ENCODE measurements at places on chromosomes 2 and 18.

DNA sequence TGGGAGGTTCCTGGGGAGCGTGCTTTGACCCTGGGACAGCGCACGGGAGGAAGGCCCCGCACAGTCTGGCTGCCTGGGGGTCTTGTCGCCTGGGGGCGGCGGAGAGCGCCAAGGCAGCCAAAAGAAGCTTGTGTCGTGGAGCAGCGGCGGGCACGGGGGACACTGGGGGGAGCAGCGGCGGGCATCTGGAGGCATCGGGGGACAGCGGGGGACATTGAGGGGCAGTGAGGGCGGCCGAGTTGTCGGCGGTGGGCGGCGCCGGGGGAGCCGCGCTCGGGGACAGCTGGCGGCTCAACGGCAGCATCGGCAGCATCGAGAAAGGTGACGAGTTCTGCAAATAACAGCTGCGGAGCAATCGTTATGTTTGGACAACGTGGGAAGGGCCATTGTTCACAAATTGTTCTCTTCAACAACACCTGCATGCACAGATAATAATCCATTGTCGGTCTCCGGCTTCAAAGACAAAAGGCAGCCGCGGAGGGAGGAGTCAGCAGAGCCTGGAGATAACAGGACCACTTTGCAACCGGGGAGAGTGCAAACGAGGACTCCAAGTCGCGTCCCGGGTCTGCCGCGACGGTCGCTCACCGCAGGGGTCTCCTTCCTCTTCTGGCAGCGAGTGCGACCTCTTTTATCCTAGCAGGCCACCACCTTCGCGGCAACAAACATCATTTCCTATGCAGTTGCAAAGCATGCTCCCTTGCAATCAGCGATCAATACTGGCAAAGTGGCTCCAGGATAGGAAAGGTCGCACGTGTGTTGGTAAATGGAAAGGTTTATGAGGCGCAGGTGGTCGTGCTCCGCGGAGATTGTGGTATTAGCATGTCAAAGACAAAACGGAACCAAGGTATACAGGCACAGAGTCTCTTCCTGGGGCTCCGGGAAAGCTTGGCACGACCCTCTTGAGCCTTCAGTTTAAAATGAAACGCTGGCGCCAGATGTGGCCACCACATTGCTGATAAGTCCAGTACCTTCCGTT, 132.3 kb upstream of the DLX2 start:
- no peak for DNase-seq

- no peak for DNase-seq
These were observed 21.1 kb upstream of the CPO start for GRCh38 chr2:206918263-206918662.

DNA sequence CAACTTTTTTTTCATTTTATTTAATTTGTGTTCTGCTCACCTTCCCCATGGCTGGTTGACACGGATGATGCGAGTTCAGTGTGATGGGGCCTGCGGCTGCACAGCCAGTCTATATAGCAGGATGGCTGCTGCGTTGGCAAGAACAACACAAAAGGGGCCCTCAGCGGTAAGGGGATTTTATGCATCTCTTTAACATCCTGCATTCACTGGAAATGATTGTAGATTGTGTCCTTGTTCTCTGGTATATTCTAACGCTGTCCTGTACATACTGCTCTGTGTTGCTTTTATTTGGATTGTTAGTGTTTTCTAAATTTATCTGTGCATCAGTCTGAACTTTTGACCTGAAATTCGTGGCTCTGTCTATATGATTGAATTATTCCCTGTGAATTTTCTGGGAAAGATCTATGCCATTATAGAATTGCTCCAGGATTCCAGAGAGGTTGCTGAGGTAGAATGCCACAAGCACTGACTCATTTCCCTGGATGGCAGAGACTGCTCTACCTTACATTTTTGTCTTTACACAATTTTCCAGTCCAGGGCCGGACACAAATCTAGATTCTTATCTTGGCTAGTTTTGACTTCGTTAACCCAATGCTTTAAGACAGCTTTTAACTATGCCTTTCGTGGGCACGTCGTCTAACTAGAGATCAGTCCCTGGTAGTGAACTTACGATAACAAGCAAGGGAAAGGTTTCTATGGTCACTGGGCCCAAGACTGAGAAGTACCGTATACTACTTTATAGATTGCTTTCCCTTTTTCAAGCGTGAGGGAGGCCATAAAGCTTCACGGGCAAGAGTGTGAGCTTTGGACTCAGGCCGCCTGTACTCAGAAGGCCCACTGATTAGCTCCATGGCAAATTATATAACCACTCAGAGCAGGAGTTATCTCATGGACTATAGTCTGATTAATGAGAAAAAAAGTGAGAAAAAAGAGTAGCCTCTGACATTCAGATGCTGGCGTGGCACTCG, at the start of gene CRYGC:
TSS of gene CRYGC (minus strand) at position 85 of the 968 bp plus-strand sequence. CDS start at position 49, 36 bp downstream.
- DNase-seq = no peak

DNA sequence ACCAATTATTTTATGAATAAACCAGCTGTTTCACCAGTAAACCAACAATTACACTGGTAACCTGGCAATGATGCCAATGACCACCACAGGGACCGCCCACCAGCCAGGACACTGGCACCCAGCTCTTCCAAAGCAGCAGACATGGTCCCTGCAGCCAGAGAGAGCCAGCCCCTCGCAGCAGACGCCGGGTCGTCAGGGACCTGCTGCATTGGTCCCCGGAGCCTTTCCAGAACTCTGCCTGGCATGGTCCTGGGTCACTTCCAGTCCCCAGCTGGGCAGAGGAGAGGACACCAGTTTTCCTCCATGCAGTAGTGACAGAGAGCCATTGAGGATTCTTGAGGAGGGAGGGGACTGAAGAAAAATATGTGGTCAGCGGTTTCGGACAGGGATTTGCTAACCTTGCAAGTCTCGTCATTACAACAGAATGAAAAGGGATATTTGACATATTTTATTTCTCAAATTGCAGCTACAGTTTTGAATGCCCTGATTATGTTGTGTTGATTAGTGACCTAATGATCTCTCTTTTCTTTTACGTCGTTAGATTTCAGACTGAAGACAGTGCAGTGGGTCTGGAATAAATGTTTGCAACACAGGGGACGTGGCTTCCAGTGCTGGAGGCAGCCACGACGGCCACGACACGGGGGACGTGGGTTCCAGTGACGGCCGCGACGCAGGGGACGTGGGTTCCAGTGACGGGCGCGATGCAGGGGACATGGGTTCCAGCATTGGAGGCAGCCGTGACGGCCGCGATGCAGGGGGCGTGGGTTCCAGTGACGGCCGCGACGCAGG, 154.5 kb downstream of the TPO start:
- no peak for DNase-seq

- DNase-seq = peak; percentile 94
These were observed 58.6 kb downstream of the ZEB2 start for GRCh38 chr2:144461308-144461766.

DNA sequence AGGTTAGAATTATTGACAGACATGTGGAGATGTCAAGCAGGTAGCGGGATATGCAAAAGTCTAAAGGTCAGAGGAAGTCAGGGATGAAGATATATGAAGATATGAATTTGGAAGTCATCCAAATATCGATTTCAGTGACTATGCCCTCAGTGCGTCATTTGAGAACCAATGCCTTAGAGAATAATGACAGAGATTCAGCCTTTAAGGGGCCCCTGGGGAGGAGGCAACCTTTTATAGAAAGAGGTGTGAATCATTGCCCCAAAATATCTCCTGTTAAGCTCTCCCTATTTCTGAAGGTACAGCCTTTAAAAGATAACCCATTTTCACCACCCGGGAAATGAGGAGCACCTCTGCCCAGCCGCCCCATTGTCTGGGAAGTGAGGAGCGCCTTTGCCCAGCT, 223.4 kb downstream of the NCKAP5 start:
- DNase-seq = no peak

DNA sequence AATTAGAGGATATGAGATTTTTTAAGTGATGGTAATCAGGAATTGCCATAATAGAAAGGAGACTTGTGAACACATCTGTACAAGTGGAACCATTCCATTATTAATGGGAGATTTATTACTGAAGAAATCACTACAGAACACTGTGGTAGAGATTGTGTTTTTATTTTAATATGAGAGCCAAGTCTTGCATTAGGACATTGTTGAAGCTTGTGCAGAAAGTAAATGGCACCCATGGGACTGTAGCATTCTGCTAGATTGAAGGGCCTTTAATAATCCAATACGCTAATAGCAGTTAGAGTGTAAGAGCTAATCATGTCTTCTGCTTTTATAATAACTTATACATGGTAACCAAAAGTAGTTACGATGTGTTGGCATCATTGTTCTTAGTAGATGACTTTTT, 83.6 kb downstream of the VRK2 start:
- no peak for DNase-seq

DNA sequence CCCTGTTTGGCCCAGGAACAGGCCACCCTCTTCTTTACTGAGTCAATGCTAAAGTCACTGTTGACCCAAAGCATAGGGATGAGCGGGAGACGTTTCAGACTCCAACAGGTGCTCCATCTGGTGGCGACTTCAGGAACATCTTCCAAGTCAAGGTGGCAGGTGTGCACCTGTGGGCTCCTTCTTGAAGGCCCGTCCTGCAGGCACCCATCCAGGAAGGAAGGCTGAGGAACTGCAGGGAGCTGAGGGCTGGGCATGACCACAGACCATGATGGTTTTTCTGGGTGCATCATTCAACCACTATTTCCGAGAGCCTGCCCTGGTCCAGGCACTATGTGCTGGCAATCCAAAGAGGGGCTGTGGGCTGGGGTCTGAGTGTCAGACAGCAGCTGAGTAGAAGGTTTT, 142.8 kb downstream of the NDUFA10 start:
- peak; percentile 50 for DNase-seq

DNA sequence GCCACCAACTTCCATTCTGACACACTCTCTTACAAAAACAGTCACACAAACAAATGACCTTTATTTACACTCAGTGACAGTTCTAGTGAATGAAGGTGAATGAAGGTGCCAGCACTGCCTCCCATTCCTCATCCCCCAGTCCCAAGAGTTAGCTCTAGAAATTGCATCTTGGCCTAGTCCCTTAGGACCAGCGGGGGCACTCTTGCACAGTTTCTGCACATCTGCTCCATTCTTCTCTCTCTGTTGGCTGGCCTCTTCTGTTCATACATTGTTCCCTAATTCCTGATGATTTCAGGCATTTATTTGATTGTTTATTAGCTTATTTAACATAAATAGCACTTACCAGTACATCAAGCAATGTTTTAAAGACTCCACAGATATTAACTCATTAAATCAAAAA, 30.9 kb downstream of the GAREM1 start:
- peak; percentile 72 for DNase-seq

DNA sequence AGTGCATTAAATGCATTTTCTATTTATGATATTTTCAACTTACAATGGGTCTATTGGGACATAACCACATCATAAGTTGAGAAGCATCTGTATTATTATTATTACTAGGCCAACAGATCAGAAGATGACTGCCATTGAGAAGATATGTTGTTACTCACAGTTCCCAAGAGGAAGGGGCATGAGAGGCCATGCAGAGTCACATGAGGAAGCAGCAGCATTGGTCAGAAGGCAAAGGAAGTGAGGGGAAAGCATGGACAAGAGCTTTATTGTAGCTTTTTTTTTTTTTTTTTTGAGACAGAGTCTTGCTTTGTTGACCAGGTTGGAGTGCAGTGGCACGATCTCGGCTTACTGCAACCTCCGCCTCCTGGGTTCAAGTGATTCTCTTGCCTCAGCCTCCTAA, 66.2 kb upstream of the LCLAT1 start:
- DNase-seq = no peak

DNA sequence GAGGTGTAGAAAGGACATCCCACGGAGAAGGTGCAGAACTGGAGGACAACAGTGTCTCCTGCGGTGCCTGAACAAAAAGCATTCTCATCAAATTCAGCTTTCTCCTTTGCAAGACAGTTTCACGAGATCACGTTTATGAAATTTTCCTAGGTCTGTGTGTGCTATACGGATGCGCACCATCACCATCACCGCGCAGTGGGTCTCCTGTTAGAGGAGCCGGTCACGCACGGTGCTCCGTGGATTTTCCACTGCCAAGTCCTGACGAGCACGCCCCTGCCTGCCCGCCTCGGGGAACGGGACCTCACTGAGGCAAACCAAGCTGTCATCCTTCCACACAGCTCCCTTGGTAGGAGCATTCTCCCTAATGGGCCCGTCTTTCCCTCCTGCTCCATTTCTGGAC, 140.4 kb upstream of the TPO start:
- DNase-seq = no peak

- DNase-seq = peak; percentile 24
These were observed 326.8 kb downstream of the LRRTM1 start for GRCh38 chr2:79977792-79978191.

GRCh38 chr2:186645999-186646398, 47.9 kb upstream of the FAM171B start:
- no peak for DNase-seq

DNA sequence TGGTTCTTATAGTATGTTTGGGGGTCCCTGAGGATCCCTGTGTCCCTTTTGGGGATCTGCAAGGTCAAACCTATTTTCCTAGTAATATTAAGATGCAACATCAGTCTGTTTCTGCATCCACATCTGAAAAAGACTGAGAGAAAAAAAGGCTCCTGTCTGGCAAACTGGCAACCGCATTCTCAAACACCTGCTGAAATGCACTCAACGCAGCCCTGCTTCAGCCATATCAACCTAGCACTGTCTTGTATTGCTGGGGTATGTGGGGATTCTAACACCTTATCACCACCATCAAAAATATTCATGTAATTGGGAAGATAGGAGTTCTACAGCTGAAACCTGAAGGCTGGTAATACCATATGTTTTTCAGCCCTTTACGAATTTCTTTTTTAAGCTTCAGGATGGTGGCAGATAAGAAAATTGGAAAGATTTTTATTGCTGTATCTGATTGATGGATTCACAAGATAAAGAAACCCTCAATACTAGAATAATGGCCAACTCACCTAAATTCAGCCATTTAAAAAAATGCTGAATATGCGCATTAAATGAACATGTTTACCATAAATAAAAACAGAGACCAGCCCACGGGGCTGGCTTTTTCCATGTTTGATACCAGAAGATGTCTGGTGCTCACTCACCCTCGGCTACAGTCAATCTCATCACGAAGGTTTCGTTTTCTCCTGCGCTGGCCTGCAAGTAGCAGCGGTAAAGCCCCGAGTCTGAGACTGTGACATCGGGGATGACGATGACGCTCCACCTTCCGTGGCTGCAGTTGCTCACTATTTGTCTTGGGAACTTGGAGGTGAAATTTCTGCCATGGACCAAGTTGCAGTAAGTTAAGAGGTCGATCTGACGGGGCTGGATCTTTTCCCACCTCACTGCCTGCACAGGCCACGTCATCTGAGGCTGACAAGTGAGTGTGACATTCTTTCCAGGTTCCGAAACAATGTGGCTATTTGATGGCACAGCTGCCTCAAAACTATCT, 52.3 kb downstream of the CD226 start:
- DNase-seq = no peak

DNA sequence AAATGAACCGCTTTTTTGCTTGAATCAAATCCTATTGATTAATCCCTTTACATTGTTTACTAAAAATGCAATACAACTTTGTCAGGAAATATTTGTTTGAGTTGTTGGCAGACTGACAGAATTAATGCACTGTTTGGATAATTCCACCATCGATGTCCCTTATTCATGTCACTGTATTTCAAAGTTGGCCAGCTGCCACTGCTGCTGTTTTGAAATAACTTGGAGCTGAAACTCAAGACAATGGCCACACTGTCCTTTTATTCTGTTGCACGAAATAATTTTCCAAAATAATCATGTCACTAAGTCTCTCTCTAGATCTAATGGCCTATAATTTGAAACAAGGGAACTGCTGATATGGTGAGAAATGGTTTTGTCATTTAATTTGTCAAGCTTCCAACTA, 55.2 kb upstream of the PAX3 start:
- DNase-seq = no peak

Data from Ammon's horn (tissue), 1 donor.